Left lobe of liver (tissue), 2 donors: ENCODE measurements at places on chromosomes 13 and 19. TPM values are rescaled to one million over a fixed set of nuclear protein-coding genes. Genes with fewer than 3 reads are reported as not detected.

SLC25A15 gene
- 141 TPM for total RNA-seq

MIA gene
- 0.43 TPM for total RNA-seq

BEST2 gene
- total RNA-seq: not detected

CFAP97D2 gene
- total RNA-seq: not detected

CAPN12 gene
- 30.9 TPM for total RNA-seq

ZNF793 gene
- total RNA-seq: 0.33 TPM

NOTCH3 gene
- 4.6 TPM for total RNA-seq

IL11 gene
- not detected for total RNA-seq

CCDC8 gene
- total RNA-seq: 0.55 TPM

MYCBP2 gene
- 45.9 TPM for total RNA-seq

NTN5 gene
- 0.28 TPM for total RNA-seq

TRAPPC2B gene
- 1.2 TPM for total RNA-seq

PNMA8A gene
- total RNA-seq: 0.48 TPM

CLIP3 gene
- 1.3 TPM for total RNA-seq

HIF3A gene
- 8.9 TPM for total RNA-seq

LYPD5 gene
- not detected for total RNA-seq

CEACAM16 gene
- total RNA-seq: not detected

AMER2 gene
- not detected for total RNA-seq

CBY2 gene
- total RNA-seq: not detected

ZNF83 gene
- total RNA-seq: 3.4 TPM

RCBTB2 gene
- total RNA-seq: 3.5 TPM

NAPSA gene
- 3.3 TPM for total RNA-seq

SAE1 gene
- 22.0 TPM for total RNA-seq

SPTBN4 gene
- total RNA-seq: 1.2 TPM
